ENCODE measurements at places on chromosomes 11 and 22.

DNA sequence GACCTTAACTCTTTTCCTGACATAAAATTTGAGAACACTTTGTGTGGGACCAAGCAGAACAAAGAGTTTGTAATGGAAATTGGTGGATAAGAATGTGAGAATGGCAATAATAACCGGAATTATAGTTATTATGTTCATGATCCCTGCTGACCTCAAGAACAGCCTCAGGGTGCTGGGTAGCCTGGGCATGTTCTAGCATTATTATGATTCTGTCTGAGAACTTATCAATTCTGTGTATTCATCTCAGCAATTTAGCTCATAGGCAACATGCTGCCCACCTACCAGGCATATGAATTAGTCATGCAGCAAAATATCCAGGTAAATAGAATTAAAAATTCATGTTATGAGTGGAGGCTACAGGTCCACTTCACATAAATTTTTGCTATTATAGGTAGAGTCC lies 61.9 kb downstream of the CTSC start:
- DNase-seq = no peak

- DNase-seq = no peak
These were observed 536.9 kb downstream of the TBC1D22A start for GRCh38 chr22:47299211-47299862.

GRCh38 chr11:102499931-102500330 lies 30.6 kb downstream of the MMP7 start:
- no peak for DNase-seq

- no peak for DNase-seq
These were observed 31.8 kb upstream of the HSPA8 start for GRCh38 chr11:123093739-123094138.

- no peak for DNase-seq
These were observed 29.0 kb downstream of the P4HA3 start for GRCh38 chr11:74282421-74282820.

GRCh38 chr11:78293536-78293935 lies 104.8 kb downstream of the USP35 start:
- DNase-seq = no peak

DNA sequence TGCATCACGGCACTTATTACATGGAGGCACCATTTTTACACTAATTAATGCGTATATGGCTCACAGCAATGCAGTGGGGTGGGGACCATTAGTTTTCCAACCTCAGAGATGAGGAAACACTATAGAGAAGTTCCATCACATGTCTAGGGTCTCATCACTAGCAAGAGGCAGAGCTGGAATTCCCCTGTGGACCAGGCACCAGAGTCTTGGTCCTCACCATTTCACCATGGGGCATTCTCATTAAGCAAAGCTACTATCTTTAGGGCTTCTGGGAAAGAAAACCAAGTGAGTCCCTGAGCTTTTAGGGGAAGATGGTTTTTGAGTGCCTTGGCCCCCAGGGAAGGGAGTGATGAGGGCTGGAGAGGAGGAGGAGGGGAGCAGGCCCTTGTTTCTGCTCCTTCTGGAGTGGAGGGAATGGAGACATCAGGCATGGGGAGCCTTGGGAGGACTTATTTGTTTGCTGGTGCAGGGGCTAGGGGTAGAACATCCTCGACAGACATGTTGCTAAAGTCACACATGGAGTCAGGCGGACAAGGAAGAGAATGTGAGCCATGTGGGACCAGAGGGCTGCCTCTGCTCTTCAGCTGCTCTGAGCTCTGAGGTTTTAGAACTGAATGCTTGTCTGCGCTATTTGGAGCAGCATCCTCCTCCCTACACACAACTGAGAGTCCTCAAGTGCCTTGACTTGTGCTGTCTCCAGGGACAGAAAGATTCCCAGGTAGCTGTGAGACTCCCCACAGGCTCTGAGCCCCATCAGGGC lies 40.3 kb upstream of the ZBED5 start:
- DNase-seq = no peak

DNA sequence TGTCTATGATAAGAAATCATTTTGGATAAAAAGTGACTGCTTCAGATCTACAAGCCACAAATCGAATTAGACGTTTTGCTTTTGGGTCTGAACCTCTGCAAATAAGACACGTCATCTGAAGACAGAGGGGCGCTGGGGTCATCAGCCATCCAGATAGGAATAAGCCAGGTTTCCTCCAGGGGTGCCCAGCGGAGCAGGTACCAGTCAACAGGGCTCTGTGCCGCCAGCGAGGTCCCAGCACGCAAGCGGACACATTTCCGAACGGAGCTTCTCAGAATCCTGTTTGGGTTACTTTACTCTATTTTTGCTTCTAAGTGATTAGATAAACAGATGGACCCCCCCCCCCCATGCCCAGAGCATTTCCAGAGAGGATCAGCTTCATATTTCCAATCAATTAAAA lies 873.8 kb downstream of the BRD1 start:
- no peak for DNase-seq

DNA sequence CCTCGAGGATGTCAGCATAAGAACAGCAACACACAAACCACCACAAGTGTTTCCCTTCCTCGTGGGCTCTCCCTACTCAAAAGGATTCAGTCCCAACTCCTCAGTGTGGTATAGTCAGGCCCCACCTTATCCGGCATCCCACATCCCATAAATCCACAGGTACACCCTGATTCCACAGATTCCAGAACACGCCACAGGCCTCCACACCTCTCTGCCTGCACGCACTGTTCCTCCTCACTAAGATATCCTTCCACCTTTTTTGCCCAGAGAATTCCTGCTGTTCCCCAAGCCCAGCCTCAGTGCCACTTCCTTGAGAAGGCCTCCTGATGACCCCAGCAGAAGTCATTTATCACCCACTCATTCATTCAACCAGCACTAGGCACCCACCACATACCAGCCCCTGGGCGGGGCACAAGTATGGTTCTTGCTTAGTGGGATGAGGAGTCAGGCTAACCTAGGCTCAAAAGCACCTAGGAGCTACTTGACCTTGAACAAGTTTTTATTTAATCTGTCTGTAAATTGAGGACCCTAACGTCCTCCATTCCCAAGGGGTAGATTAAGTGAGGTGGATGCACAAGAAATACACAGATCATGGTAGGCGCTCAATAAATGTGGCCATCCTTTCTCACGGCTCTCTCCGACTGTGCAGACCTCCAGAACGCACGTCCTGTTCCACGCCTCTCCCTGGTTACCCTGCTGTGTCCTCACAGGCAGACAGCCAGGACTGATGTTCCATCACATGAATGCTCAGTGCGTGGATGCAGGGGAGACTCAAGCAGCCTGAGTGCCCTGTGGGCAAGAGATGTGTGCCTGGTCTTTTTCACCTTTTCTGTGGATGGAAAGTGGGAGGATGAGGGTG lies 2.1 kb upstream of the KCNJ4 start:
- no peak for DNase-seq

DNA sequence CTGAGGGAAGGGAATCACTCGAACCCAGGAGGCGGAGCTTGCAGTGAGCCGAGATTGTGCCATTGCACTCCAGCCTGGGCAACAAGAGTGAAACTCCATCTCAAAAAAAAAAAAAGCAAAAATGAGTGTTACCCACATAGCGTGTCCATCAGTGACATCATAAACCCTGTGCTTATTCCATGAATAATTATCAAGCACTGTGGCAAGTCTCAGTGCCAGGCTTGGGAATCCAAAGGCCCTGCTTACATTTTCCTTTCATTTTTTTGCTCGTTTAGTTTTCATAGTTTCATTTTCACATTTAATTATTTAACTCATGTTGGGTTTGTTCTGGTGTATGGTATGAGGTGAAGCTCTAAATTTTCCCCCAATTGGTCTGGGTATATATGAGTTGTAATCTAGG lies 46.5 kb downstream of the NEU3 start:
- no peak for DNase-seq

DNA sequence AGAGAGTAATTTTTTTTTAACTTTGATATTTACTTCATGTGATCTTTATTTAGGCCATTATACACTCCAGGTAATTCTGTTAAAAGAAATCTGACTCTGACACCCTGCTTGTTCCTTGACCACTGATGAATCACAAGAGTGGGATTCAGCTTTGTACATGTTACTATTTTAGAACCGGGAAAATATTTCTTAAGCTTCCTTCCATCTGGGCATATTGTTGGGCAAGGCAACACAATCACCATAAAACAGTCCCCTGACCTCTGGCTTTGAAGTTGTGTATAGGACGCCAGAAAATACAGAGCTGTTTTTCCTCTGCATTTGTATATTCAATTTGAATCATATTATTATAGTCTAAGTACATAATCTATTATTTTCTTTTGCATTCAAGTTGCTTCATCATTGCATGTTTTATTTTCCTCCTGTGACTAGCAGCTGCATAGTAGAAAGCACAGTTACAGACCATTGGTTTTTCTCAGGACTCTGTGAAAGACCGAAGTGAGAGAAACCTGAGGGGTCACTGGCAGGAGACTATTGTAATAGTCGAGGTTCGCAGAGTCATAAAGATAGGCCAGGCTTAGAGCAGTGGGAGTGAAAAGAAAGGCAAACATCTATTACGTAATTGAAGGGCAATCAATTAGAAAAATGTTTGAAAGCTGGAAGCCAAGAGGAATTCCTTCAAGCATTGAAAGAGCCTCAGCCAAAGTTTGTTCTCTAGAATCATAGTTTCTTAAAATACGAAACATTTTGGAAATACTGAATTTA lies 51.8 kb upstream of the SLC36A4 start:
- no peak for DNase-seq

DNA sequence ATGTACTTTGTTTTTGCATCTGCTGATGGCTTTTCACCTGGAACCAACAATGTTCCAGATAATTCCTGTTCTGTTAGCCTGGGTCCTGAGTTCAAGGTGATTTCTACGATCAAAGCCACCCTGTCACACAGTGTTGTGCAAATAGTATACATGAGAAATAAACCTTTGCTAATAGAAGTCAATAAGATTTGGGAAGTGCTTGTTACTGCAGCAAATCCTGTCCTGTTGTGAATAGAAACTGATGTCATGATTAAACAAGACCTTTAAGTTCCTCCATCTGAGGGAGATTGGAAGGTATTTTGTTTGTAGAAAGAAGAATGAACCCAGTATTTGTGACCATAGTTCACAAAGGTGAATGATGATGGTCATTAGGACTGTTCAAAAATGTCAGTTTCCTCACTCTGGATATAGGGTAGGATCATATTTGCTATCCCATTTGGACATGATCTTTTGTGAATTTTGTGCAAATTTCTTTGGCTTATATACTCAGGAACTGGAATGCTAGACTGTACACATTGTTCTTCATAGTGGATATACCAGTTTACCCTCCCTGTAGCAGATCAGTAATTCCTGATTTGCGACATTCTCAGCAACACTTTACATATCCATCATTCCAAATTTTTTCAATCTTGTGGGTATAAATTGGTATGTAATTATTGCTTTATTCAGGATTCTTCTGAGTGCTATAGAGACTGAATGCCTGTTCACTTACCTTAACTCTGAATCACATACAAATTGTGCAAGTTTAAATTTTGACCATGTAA lies 428.5 kb downstream of the METTL15 start:
- no peak for DNase-seq

DNA sequence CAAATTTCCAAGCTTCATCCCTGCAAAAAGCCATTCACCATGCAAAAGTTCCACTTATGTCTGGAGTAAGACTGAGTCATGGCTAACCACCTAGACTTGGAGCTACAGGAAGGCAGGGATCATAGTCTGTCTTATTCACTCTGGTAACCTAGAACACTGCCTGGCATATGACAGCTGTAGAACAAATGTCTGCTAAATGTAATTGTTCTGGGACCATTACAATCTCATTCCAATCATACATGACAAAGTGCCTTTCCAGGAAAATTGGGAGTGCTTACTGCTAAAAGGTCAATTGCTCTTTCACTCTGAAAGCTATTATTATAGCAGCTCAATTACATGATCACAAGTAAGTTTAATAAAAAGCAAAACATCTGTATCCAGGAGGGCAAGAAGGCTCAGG lies 99.1 kb upstream of the CHRM4 start:
- no peak for DNase-seq

- DNase-seq = no peak
These were observed 77.9 kb downstream of the CELSR1 start for GRCh38 chr22:46459347-46460065.

DNA sequence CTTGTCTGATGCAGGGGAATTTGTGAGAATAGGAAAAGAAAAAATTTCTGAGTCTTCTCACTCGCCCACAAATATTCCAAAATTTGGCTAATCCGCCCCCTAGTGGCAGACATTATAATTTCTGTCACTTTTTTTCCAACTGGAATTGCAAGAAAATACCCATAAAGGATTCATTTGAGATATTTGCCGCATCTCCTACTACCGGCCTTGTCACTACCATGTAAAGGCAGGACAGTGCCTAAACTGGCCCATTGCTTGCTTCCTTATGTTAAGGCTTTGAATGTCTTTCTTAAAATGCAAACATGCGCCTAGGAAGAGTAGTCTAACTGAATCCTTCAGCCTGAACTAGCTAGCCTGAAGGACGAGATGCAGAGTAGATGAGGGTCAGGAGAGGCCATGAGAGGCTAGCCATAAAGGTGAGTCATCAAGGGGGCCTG lies 9.3 kb upstream of the CEP295 start:
- DNase-seq = no peak

DNA sequence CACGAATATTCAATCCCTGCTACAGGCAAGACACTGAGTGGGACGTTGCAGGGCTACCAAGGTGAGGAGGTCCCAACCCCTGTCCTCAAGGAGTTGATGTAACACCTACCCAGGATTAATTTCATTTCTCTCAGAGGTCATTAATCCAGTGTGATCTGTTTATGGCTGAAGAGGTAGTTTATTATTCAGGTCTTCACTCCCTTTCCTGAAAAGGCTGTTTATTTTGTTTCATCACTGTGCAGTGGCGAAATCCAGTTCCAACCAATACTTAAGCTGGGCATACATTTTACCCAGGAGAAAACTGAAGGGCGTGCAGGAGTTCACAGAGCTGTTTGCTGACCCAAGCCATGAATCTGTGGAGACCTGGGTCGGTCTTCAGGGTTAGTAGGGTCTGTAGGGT lies 2.7 kb upstream of the PTPRJ start:
- DNase-seq = no peak

DNA sequence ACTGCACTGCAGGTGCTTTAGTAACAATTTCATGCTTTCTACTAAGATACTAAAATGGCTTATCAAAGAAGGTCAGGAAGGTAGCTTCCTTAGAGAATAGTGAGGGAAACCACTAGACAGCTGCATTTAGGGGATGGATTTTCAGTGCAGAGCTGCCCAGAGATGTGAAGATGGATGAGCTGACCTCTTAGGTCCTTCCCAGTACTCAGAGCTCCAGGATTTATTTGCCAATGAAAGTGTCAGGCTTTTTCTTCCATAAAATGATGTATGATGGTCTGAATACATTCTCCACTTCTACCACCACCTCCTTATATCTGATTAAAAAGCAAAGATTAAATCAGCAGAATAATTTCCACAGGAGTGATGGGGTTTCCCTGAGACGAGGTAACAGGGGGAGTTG lies 35.0 kb downstream of the SC5D start:
- no peak for DNase-seq

GRCh38 chr11:61128947-61129638 lies 26.8 kb downstream of the CD5 start:
- DNase-seq = no peak

DNA sequence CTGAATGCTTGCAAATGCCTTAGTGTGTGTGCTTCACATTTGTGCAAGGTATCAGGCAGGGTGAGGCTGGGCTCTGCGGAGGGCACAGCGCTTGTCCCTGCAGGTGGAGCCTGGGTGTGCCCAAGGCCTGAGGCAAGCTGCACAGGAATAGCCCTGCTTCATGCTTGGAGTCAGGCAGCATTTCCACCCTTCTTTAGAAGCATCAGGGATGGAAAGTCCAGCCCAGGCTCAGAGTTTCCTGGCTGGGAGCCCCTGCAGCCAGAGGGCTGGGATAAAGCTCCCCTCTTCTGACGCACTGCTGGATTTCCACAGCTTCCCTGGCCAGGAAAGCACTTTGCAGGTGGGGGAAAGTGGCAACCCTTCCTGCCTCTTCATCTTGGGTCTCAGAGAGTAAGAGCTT lies 63.4 kb downstream of the GALNT18 start:
- no peak for DNase-seq

GRCh38 chr11:71269603-71270511 lies 17.5 kb upstream of the SHANK2 start:
- no peak for DNase-seq
